Esophagus squamous epithelium (tissue), 5 donors: ENCODE measurements at places on chromosomes 12 and 14.

GRCh38 chr12:124377981-124378509, 83.2 kb downstream of the RFLNA start:
- no peak for DNase-seq

DNA sequence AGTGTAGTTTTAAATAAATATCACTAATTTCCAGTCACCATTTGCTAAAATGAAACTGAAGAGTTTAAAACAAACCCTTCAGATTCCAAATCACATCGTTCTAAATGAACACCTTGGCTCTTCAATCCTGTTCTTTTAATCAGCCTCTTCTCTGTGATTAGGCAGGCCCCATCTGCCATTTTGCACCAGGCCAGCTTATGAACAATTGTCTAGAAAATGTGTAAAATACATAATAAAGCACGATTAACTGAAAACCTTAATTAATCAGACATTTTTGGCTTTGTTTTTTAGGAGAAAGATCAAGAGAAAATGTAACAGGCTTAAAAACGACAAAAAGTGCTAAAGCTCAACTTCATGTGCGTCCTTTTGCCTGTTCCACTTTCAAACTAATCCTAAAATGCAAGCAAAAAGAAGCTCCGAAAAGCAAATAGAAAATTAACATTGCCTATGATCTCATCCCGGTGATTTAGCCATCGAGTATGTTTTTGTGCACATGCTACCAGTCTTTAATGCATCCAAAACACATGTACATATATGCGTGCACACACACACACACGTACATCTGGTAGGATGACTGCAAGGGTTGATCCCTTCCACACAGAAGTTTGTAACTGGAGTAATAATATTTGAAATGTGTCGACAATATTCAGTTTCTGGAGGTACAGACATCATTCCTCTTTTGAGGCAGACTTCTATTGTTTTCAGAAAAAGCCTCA, 288.6 kb downstream of the FOXN3 start:
- DNase-seq, result no peak

DNA sequence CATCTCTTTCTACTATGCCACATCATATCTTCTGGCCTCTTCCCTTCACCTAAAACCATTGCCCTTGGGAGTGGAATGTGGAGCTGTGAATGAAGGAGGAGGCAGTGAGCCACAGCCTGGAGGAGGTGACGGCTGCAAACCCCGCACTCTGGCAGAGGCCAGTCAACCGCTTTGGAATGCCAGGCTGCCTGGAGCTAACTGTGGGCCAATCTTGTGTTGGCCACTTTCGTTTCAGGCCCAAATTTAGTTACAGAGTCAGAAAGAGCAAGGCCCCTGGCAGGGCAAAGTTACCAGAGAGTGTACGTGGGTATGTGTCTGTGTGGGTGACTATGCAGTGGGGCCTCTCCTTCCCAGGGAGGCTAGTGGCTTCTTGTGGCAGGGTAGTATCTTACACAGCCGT, 40.1 kb downstream of the CACNA1C start:
- no peak for DNase-seq

- no peak for DNase-seq
These were observed 319.4 kb downstream of the KCNC2 start for GRCh38 chr12:74890237-74890599.
